ENCODE measurements at places on chromosomes 1 and 21.

- no peak for DNase-seq
Measured at GRCh38 chr1:157955221-157955620, 38.2 kb upstream of the KIRREL1 start.

- DNase-seq: no peak
Measured at GRCh38 chr1:30449003-30449402, 274.4 kb downstream of the MATN1 start.

DNA sequence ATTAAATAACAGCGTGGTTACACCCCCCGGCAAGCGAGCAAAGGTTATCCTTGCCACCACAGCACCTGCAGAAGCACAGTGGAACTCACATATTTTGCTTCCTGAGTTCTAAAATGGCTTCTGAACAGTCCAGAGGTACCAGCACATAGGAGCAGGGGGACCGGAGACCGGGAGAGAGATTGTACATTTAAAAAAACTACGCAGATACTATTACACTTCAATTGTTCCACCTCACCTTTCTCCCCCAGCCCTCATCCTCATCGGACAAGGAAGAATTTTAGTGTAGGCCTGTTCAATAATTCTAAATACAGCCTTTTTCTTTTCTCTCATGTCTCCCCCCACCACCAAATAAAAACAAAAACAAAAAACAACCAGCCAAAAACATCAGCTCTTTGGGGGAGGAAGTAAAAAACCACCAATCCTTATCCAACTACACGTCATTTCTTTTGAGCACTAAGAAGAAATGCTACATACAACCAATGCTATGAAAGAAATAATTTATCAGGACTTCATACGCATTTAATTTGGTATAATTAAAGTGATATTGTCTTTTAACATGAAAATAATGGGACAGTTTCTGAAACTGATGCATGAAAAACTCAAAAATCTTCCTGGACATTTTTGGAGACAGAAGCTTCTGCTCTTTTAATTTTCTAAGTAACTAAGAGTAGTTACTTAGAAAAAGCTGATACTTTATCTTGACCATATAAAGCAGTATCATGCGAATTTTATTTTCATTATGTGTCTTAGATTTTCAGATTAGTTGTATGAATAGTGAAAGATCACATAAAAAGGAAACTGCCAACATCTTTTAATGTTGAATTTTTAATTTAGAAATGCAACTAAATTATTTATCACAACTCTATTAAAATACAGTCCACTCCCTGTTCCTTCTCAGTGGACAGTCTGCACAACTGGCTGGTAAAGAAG lies 9.1 kb downstream of the CDKN2C start:
- DNase-seq: no peak

DNA sequence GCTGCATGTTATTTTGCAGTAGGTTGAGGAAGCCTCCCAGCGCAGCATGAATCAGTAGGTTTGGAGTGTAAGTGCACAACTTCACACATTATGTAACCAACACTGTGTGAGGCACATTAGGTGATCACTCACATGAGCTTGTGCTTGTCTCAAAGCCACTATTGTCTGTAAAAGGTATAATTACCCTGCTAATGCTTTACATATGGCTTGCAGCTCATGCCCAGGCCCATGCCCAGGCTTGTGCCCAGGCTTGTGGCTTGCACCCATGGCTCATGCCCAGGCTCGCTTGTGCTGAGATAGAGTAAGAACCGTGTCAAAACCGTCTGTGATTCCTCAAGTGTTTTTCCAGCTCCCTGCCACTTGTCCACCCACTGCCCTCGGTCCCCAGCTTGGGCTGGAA lies 596.3 kb downstream of the LTN1 start:
- no peak for DNase-seq

DNA sequence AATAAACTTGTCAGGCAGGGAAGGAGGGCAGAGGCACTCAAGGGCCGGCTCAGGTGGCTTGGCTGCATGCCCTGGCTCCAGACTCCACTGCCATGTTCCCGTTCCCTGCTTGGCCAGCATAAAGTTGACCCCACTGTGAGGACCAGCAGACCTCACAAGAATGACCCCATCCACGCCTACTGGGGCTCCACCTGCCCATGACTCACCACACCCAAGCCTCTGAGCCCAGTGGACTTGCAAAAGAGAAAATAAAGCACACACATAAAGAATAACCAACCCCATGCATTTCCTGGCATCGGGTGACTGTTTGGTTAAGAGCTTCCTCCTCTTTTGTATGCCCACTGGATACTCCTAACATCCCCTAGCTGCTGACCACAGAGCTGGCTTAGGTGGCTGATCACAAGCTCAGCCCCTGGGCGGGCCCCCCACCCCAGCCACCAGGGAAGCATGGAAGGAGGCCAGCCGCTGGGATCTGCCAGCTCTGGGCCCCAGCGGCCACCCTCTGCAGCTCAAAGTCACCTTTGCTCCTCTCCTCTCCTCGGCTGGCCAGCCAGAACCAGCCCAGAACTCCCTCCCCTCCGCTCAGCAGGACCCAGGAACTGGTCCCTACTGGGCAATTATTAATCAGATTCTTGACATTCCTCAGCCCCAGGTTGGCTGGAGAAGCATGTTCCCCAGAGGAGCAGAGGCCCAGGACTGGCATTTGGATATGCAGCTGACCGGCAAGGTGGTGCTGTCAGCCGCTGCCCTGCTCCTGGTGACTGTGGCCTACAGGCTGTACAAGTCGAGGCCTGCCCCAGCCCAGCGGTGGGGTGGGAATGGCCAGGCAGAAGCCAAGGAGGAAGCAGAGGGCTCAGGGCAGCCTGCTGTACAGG lies at the start of gene KLHDC7A:
KLHDC7A (plus strand) TSS at position 616 of the 875 bp plus-strand sequence; CDS start at position 668, 52 bp downstream.
- DNase-seq: no peak

- peak; percentile 59 for DNase-seq
Measured at GRCh38 chr1:66283622-66284041, 250.3 kb upstream of the SGIP1 start.

- no peak for DNase-seq
Measured at GRCh38 chr1:241962153-241962552, 4.6 kb downstream of the BECN2 start.

GRCh38 chr1:14603645-14604044 lies 5.2 kb downstream of the KAZN start:
- no peak for DNase-seq

DNA sequence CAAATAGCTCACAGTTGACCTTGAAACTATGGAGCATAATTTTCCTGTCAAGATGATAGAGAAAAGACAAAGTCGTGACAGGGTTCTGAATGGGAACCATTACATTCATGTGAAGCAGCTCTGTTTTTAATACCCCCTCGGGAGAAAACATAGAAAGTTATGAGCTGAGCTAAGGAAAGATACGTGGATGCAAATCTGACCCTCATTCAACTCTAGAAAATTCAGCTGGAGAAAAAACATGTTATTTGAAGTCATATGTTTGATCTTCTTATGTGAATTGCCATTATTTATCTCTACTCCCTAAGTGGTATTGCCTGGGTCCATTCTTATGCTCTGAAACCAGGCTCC lies 48.0 kb upstream of the LRRC52 start:
- no peak for DNase-seq

GRCh38 chr1:245375789-245376460 lies 221.1 kb downstream of the KIF26B start:
- no peak for DNase-seq

- no peak for DNase-seq
Measured at GRCh38 chr1:172978595-172978994, 72.1 kb downstream of the TNFSF18 start.

GRCh38 chr1:153697191-153698019 lies 18.9 kb downstream of the NPR1 start:
- DNase-seq: no peak

DNA sequence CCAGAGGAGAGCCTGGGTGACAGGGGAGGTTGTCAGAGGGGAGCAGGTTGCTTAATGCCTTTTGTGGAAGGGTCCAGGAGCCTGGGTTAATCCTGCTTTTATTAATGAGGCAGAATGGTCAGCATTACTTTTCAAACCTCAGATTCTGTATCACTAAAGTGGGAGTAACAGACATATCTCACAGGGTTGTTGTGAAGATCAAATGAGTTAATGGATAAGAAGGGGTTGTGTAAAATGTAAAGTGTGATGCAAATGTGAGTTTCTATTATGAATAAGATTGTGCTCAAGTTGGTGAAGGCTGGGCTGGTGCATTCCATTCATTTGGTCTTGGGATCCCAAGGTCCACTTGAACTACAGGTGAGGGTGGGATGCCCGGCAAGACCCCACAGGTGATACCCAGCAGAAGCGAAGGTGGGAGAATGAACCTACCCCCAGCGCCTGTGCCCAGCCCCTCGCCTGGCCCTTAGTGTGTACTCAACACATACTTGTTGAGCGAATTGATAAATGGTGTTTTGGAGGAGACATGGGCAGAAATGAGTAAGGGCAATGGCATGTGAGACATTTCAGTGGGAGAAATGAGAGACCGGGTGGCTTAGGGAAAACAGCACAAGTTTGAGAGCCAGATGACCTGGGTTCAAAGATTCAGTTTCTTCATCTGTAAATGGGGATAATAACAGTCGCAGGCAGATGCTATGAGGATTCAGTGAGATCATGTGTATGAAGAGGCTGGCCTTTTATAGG lies 6.2 kb downstream of the SLC26A9 start:
- DNase-seq: no peak

DNA sequence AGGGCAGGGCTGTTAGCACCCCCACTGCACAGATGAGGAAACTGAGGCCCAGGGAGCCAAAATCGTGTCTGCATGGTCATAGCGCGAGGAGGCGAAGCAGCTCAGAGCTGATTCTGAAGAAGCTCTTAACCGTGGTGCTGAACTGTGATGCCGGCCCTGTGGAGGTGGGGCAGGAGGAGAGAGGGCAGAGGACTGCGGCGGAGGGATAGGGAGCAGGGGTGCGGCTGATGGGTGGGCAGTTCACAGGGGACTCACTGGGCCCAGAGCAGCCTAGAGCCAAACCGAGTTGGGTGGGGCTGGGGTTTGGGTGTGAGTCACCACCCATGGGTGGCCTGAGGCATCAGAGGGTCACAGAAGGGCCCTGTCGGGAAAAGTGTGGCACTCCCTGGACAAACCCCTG lies 74.7 kb downstream of the RAP1GAP start:
- no peak for DNase-seq

DNA sequence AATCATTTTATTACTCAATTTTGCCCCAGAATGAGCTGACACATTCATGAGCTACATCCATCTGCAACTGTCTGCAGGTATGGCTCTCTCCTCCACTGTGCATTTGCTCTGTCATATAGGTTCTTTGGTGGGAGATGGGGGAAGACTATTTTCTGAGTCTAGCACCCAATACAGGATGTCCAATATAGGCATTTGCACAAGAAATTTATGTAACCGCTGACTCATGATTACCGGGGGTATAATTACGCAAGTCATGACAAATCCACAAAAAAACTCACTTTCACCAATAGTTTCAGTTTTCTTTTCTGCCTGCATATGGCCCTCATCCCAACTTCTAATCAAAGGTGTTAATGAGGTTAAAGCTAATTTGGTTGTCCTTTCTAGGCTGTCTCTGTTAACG lies 17.5 kb upstream of the VSIG8 start:
- DNase-seq: no peak

GRCh38 chr1:104082221-104082620 lies 332.5 kb downstream of the AMY1C start:
- no peak for DNase-seq

DNA sequence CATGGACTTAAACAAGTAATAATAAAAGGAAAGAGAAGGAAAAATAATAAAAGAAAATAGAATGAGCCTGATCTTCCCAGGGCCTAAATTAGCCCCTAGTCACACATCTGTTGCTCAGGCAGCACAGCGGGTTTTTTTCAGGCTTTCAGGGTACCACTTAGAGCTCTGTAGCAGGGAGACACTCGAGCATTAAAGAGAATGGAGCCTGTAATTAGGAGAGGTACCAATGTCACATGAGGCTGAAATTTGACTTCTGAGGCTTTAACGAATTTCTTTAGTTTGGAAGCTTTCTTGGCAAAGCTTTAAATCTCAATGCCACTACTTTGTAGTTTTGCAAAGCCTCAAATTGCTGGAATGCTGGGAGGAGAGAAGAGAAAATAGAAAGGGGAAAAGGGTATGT lies 116.3 kb downstream of the AK5 start:
- DNase-seq: no peak

DNA sequence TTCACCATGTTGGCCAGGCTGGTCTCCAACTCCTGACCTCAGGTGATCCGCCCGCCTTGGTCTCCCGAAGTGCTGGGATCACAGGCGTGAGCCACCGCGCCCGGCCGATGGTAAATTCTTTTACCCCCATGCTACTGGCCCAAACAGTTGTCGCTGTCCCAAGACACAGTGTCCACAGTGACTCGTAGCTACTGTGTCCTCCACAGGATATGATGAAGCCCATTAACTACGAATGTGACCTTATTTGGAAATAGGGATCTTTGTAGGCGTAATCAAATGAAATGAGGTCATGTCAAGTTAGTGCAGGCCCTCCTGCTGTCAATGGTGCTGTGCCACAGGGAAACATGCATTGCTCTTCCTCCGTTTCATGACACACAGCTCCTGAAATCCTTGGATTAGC lies 8.5 kb downstream of the FNDC10 start:
- no peak for DNase-seq

DNA sequence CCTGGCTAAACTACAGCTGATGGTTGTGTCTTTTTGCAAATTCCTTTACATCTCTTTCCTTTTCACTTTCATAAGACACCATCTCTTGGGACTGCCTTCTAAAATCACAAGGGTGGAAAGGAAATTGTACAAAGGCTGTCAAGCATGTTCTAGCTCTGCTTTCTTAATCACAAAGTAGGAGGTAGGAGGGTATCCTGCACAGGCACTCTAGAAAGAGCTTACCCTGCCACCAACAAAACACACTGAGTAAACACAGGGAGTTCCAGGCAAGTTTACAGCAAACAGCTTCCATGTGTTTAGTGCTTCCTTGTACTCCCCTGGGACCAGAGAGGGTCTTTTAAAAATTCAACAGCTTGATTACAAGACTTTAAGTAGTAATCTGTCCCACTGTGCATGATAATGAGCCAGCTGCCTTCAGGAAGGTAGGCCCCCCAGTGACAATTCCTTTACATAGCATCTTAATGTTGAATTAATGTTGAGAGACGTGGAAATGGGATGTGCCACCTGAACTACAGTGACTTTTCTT lies 2.4 kb downstream of the PLPP3 start:
- no peak for DNase-seq

- no peak for DNase-seq
Measured at GRCh38 chr1:168091720-168092550, 44.8 kb downstream of the GPR161 start.

- DNase-seq: no peak
Measured at GRCh38 chr1:88266051-88266450, 418.0 kb upstream of the PKN2 start.

GRCh38 chr1:112544011-112544688 lies 35.4 kb downstream of the WNT2B start:
- no peak for DNase-seq

- no peak for DNase-seq
Measured at GRCh38 chr1:52153898-52154297, 12.0 kb downstream of the ZFYVE9 start.

- peak; percentile 52 for DNase-seq
Measured at GRCh38 chr1:223683586-223684487, 18.3 kb upstream of the CAPN8 start.

- DNase-seq: no peak
Measured at GRCh38 chr1:155166471-155167165, 6.5 kb downstream of the KRTCAP2 start.

- peak; percentile 35 for DNase-seq
Measured at GRCh38 chr21:44337941-44338895, 972 bp downstream of the CFAP410 start.

Data from stimulated activated CD4-positive, alpha-beta T cell treated with anti-CD3 and anti-CD28 coated beads, Interleukin-1b, Interleukin-23, amount 100 ng/mL, for 48 hours (primary cell).